ENCODE measurements at places on chromosomes 16 and 17. TPM values are rescaled to one million over a fixed set of nuclear protein-coding genes. Genes with fewer than 3 reads are reported as not detected.

- peak; percentile 85 for DNase-seq
Observed at GRCh38 chr16:77834635-77835540, 46.5 kb downstream of the VAT1L start.

- DNase-seq: no peak
Observed at GRCh38 chr17:3335876-3336275, 37.7 kb upstream of the OR3A1 start.

DNA sequence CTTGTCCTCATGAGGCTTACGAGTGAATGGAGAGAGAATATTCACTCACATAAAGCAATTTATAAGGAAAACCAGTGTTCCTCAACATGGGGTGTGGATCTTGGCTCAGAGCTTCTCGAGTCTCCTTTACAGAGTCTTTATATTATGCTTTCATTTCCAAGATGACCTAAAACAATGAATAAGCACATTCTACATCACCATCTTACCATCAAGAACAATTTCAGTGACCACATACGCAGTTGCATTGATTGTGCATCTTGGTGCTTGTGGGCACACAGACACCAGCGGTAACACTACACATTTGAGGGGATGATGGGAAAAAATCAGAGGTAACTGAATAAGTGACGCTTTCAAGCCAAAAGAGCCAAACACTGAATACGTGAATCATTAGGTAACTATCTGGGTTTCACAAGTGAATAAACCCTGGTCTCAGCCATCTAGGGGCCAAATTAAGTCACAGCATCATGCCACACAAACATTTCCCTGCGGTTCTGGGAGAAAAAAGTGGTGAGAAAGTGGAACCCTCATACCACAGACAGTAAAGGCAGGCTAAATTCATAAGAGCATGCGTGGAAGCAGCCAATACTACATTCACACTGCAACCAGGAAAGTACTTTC is 9.4 kb downstream of the CWC25 start:
- DNase-seq: no peak

GRCh38 chr17:59533694-59534093 is 31.7 kb upstream of the DHX40 start:
- DNase-seq: no peak

DNA sequence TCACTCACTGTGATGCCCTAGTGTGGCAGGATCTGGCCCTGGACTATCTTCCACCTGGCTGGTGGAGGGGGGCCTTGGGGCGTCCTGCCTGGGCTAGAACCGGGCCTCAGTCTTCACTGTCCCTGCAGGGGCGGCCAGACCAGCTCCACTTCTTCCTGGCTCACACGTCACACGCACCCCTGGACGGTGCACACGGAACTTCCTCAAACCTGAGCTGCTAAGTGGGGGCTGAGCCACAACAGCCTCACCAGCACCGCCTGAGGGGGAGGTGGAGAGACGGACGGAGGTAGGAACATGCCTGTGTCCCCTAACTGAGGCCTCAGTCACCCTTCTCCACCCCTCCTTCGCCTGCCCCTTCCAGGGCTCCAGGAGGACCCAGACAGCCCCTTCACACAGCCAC is 36.6 kb downstream of the TIMM22 start:
- no peak for DNase-seq

CFAP20 gene
- polyA plus RNA-seq: 48.9 TPM

IL4R gene
- 9.8 TPM for polyA plus RNA-seq

KRTAP9-2 gene
- polyA plus RNA-seq: not detected

Measured in forelimb muscle (tissue), 1 donor.